ENCODE measurements at places on chromosomes 4 and X. TPM values are rescaled to one million over a fixed set of nuclear protein-coding genes. Genes with fewer than 3 reads are reported as not detected.

DNA sequence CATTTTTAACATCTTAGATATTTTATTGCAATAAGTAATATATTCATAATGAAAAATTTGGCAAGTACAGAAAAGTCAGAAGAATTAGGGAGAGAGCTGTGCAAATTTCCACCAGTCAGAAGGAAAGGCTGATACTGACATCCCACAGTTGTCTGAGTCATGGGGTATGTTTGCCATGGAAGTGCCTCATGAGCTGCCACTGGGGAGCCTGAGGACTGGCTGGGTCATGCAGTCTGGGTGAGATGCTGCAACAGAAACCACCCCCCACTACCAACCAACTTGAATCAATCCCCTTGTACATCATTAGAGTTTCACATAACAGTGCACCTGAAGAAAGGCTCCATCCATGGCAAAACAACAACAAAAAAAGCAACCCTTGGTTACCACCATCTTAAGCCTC, 45.2 kb upstream of the ENPP6 start:
- no peak for DNase-seq

The HPF1 gene
- polyA plus RNA-seq: 26.9 TPM

DNA sequence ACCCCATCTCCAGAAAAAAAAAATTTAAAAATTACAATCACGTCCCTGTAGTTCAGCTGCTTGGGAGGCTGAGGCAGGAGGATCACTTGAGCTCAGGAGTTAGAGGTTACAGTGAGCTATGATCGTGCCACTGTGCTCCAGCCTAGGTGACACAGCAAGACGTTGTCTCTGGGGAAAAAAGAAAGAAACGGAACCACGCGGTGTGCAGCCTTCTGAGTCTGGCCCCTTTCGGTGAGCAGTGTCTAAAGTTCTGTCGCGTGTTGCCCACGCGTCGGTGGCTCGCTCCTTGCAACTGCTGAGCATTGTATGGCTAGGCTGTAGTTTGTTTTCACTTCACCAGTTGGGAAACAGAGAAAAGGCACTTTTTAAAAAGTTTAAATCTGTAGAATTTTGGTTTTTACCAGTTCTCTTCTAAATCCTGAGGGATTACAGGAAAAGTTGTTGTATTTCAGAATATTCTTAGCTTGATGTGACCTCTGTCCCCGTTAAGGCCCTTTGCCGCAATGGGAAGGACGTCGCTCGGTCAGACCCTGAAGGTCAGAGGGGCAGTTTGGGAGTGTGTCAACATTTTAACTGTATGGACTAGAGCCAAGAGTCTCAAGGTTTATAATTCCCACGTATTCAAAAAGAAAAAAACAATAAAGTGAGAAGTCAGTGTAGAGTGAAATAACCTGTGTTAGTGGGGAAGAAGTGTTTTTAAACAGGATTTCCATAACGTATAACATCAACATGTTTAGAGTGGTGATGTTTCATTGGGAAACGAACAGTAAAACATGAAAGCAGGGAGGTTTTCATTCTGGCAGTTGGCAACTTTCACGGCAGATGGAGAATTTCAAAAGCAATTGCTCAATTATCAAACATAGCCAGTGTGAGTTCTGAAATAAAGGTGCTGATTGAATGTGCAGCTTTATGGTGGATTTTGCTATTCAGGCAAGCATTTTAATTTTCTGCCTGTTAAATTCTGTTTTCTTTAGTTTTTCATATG, 45.8 kb upstream of the MSANTD1 start:
- no peak for DNase-seq

DNA sequence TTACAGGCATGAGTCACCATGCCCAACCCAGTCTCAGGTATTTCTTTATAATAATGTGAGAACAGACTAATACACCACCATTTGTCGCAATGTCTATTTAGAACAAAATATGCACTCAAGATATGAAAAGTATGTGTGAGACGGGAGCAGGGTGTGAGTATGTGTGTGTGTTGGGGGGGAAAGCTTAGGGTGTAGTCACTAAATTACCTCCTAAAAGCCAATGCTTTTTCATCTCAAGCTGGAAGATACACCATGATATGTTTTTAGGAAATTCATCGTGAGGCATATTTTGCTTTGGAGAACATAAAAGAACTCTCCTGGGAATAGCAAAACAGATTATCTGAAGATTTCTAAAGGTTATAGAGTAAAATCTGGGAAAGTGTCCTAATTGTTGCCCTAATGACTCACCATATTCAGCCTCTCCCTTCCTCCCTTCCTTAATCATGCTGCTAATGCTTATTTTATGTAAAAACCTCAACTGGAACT, 262.7 kb downstream of the PDHA2 start:
- DNase-seq: no peak

- DNase-seq: no peak
Measured at GRCh38 chrX:3516051-3516541, 169.6 kb upstream of the MXRA5 start.
